CD14-positive monocyte (primary cell): ENCODE measurements at places on chromosomes 5 and 9. TPM values are rescaled to one million over a fixed set of nuclear protein-coding genes. Genes with fewer than 3 reads are reported as not detected.

APBB3 gene
- polyA plus RNA-seq = 4.9 TPM

CCNO gene
- 0.05 TPM in 1 of 2 replicates, not detected in the other for polyA plus RNA-seq

SUSD3 gene
- 15.7 TPM for polyA plus RNA-seq

ABL1 gene
- polyA plus RNA-seq = 8.0 TPM

FCHO2 gene
- polyA plus RNA-seq = 8.3 TPM

C9orf153 gene
- not detected in 2 replicates for polyA plus RNA-seq

GRXCR2 gene
- not detected in 2 replicates for polyA plus RNA-seq

SLC27A6 gene
- not detected for polyA plus RNA-seq
